Cardiac fibroblast (primary cell): ENCODE measurements at places on chromosomes 2 and 18.

- DNase-seq = no peak
Observed at GRCh38 chr2:186572705-186573104, 17.2 kb upstream of the ITGAV start.

GRCh38 chr2:2867397-2867979, 510.1 kb downstream of the EIPR1 start:
- DNase-seq = no peak

GRCh38 chr2:238171575-238172187, 12.9 kb downstream of the ERFE start:
- peak; percentile 13 for DNase-seq

- no peak for DNase-seq
Observed at GRCh38 chr18:24616653-24617052, 156.2 kb downstream of the HRH4 start.
